Endothelial cell (in vitro differentiated cells): ENCODE measurements at places on chromosomes 1 and 21. TPM values are rescaled to one million over a fixed set of nuclear protein-coding genes. Genes with fewer than 3 reads are reported as not detected.

GRCh38 chr1:247241691-247242090, 14.2 kb upstream of the VN1R5 start:
- no peak for DNase-seq

- peak; percentile 62 for DNase-seq
Observed at GRCh38 chr21:31604591-31605190, 54.8 kb upstream of the SOD1 start.

DNA sequence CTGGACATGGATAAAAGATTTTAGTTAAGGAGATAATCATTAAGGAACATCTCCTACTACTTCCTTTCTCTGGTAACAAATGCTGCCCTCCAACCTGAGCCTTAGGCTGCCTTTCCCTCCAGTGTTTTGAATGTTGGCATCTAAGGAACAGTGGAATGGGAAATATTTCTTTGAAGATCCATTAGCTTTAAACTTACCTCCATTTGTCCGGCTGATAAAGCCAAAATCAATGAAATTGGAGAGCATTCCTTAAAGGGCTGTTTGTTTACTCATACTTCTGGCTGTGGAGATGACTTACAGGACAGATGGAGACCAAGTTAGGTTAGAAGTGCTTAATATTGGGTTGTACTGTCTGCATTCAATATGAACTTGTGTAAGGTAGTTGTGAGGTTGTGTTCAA, 439.1 kb downstream of the PLA2G4A start:
- DNase-seq: no peak

- DNase-seq: no peak
Observed at GRCh38 chr1:101308935-101309333, 72.1 kb downstream of the S1PR1 start.

DNA sequence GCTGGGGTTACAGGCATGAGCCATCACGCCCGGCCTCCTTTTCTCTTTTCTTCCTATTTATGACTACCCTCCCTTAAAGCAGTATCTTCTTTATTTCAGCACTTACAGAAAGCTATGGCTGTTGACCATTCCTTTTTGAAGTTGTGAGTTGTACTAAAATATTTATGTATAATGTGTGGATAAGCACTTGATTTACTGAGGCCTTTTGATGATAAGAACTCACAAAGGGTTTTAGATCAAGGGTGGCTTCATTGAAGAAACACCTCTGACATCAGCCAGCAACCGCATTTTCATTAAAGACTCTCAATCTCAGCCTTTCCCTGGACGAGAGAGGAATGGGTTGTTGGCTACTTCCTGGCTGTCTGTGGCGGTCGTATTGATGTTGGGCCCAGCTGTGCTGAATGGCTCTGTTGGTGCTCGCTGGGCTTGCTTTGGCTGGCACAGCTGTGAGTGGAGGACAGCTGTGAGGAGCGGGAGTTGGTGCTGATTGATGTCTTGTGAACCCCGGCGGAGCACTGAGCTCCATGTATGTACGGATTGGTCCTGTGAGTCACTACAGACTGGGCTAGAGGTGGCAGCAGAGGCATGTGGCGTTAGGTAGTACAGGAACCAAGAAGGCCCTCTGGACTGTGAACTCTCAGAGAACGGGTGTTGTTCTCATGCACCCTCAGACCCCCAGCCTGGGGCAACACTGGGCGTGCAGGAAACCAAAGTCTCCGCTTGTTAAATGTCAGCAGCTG, 208.8 kb downstream of the KIF26B start:
- DNase-seq: no peak

GRCh38 chr1:216194721-216195120, 228.5 kb downstream of the USH2A start:
- no peak for DNase-seq

DNA sequence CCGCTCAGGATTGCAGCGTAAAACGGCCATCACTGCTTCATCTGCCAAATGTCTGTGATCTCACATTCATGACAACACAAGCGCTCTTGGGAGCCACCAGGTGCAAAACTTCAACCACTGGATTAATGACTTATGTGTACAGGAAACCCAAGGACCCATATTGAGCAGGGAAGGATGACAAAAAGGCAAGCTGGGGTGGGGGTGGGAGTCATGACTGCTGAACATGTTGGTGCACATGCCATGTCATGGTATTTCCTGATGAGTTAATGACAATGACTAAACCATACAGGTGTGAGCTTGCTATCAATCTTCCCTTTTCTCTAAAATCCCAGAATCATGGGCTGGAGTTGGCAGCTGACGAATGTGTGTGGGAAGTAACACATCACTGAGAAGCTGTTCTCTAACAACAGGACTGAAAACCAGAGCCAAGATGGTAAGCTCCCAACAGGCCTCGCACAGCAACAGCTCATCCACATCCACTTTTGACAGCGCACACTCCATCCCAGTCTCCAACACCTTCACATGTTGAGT, 3.1 kb upstream of the SH2D5 start:
- DNase-seq: no peak

LCE2B gene
- not detected for total RNA-seq

ETNK2 gene
- total RNA-seq: 15.9 TPM

DNALI1 gene
- total RNA-seq: 13.0 TPM

MROH9 gene
- not detected for total RNA-seq

UBXN10 gene
- total RNA-seq: 0.13 TPM
